Fibroblast of upper back skin (primary cell): ENCODE measurements at places on chromosomes 1 and 21.

- DNase-seq: no peak
Measured at GRCh38 chr1:182739545-182739944, 50.0 kb upstream of the NPL start.

- peak; percentile 7 for DNase-seq
Measured at GRCh38 chr1:27724961-27725373, 794 bp upstream of the FAM76A start.

- DNase-seq: no peak
Measured at GRCh38 chr1:230230948-230231773, 164.1 kb downstream of the GALNT2 start.

GRCh38 chr1:6241107-6241886 is 2.7 kb upstream of the HES3 start:
- DNase-seq: no peak

DNA sequence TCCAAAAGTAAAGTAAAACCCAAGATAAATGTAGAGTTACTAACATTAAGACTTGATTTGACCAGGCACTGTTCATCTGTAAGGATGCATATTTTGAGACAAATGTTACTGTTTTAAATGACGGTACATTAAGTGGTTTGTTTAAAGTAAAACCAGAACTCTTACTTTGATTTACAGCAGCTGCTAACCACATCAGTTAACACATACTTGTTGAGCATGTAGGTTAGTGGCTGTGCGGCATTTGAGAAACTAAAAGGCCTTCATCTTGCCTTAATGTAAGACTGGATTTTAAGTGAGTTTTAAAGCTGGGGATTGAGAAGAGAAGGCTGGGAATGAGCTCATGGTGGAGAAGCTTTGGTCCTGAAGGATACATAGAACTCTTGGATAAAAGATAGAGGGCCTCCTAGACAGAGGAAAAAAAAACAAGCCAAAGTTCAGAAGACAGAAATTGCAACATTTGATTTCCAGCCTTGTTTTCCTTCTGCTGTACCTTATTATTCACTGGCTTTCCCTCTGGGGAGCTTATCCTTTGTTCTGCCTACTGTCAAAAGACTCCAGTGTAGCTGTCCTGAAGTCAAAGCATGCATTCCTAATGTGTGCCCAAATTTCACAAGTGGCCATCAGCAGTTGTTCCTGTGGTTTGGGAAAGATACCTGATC is 66.6 kb downstream of the MTR start:
- DNase-seq: peak; percentile 59

GRCh38 chr1:153386500-153386901 is 4.4 kb downstream of the S100A8 start:
- no peak for DNase-seq

GRCh38 chr1:60903591-60903990 is 178.8 kb upstream of the NFIA start:
- no peak for DNase-seq

DNA sequence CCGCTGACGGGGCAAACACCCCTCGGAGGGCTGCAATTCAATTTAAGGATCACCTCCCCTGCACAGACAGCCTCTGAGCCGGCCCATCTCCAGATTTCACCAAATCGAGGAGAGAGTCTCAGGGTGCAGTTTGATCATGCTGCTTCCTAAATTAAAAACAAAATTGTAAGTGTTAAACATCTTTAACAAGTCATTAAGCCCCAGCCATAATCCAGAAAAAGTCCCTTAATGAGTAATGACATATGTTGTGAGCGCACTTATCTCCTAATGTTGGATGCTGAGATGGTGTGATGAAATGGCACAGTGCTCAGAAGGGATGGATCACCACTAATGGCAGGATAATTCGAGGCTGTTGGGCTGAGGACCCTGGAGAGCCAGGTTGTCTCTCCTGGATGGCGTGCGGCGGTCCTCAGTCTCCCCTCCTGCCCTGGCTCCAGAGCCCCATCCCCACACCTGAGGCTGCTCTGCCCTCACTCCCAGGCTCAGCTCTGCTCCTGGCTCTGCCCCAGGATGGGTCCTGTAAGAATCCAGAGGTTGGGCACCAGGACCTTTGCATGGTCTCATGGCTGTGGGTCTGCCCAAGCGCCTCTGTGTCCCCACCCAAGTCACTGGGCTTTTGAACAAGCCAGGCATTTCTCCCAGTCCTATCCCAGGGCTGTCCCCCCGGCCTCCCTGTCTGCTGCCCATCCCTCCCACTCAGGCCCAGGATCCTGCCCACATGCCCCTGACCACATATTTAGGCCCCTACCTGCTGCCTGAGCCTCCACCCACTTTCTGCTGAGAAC is 224.4 kb upstream of the POU3F1 start:
- DNase-seq: no peak

GRCh38 chr1:200972985-200973742 is 50.4 kb downstream of the KIF21B start:
- no peak for DNase-seq

DNA sequence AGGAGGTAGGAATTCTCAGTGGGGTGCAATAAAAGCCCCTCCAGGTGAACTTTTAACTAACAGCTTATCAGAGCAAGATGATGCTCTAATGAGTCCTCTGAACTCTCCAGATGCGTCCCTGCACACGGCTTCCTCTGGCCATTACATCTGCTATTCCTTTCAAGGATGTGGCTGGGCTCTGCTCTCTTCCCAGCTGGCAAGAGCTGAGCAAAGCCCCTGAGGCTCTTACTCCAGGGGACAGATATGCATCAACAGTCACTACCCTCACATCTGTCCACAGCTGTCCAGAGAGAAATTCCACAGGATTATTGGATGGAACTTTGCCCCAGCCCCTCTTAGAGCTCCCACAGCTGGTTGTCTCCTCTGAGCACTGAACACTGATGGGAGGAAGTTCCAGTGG is 267.8 kb downstream of the C1orf94 start:
- DNase-seq: no peak
